Thymus (tissue), 14 donors: ENCODE measurements at places on chromosomes 5 and 9.

DNA sequence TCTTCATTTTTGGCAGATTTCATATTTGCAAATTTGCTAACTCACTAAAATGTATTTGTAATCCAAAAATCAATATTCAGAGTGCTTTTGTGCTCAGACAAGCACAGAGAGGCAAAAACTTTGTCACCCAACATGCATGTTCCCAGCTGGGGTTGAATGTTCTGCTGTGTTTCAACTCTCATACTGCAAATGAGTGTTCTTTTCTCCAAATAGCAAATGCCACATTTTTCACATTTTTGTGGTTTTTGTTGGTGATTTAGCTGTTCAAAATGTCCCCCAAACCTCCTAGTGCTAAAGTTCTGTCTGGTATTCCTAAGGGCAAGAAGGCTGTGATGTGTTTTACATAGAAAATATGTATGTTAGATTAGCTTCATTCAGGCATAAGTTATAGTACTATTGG is 87.3 kb upstream of the PCSK5 start:
- no peak for DNase-seq

DNA sequence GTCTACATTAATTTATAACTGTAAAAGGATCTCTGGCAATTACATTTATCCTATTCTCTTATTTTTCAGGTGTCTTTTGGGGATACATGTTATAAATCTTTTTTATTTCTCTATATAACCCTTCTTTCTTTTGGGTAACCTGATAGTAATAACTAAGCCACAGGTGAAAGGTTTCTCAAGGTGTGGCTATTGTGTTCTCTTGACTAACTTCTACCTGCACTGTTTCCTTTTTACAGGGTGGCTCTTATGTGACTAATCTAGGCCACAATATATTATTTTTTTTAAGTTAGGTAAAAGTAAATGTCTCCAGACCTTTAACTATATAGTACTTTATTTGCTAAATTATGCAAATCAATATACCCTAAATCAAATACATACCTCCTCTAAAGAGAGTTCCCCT is 193.2 kb downstream of the EFNA5 start:
- DNase-seq = no peak

DNA sequence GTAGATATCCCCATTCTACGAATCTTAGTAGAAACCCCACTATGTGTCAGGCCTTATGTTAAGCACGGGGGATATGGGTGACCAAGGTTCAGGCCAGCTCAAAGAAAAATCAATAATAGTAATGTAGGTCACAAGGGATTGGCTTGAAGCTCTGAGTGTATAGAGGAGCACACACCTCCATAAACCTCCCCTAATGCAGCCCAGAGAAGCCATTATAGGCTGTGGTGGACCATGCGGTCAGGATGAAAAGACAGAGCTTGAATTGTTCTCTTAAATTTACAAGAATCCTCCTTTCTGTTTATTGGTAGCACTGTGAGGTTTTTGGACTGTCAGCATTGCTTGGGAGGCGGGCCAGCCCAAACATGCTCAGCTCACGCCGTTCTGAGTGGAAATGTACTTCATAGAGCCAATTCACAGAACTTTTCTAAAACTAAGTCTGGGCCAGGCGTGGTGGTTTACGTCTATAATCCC is 9.1 kb downstream of the PDE6A start:
- DNase-seq = no peak

DNA sequence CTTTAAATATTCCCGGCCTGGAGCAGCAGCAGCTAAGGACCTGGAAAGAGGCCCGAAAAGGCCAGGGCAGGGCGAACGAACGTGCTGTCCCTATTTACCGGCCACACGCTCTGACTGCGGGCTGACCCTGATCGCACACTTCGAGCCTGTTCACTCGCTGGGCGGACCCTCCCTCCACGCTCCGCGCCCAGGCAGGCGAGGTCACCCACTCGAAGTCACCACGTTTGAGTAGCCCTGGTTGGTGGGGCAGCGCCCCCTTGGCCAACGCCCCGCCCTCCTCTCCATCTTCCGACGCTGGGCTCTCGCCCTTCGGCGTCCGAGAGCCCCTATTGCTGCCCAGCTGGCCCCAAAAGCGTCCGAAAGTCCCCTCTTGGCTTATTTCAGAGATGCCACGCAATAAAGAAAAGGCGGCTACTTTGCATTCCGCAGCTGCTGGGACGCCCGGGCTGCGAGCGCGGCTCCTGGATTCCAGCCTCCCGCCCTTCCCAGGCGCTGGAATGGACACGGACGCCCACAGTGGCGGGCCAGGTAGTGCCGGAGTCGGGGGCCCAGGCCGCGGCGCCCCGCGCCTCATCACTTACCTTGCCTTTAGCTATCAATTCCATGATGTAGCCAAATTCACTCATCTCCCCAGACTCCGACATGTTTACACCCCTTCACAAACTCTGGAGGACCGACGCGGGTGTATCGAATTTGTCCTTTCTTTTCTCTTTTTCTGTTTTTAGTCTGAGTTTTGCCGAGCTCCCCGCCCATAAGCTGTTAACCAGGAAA is 9.9 kb upstream of the TRIM36 start:
- no peak for DNase-seq

GRCh38 chr5:112208699-112209615 is 210.1 kb downstream of the EPB41L4A start:
- DNase-seq = no peak

GRCh38 chr9:31702957-31703356 is 681.5 kb upstream of the ACO1 start:
- no peak for DNase-seq

DNA sequence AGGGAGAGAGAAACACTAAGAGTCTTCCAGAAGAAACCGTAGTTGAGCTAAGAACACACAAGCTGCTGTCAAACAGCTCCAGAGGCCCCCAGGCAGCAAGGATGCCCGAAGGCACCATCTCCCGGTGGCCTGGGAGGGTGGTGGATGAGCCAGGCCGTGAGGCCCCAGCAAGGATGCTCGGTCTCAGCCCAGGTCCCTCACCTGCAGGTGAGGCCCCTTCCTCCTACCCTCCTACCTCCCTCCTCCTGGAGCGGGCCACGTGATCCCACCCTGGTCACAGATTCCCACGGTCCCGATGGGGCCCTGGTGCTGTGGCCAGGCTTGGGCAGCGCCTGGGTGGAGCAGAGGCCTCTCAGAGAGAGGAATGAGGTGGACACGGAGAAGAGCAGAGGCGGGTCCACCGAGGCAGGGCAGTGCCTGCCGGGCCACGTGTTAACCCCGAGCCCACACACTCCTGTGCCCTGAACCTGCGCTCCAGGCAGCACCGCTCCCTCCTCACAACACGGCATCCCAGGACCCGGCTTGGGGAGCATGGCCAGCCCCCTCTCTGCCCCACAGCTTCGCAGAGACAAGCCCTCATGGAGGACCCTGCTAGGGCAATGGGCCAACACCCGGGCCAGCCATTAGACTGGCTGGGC is 95.4 kb upstream of the SARDH start:
- no peak for DNase-seq
